ENCODE measurements at places on chromosomes 1 and 21. TPM values are rescaled to one million over a fixed set of nuclear protein-coding genes. Genes with fewer than 3 reads are reported as not detected.

LCE1F gene
- not detected for total RNA-seq

DNA sequence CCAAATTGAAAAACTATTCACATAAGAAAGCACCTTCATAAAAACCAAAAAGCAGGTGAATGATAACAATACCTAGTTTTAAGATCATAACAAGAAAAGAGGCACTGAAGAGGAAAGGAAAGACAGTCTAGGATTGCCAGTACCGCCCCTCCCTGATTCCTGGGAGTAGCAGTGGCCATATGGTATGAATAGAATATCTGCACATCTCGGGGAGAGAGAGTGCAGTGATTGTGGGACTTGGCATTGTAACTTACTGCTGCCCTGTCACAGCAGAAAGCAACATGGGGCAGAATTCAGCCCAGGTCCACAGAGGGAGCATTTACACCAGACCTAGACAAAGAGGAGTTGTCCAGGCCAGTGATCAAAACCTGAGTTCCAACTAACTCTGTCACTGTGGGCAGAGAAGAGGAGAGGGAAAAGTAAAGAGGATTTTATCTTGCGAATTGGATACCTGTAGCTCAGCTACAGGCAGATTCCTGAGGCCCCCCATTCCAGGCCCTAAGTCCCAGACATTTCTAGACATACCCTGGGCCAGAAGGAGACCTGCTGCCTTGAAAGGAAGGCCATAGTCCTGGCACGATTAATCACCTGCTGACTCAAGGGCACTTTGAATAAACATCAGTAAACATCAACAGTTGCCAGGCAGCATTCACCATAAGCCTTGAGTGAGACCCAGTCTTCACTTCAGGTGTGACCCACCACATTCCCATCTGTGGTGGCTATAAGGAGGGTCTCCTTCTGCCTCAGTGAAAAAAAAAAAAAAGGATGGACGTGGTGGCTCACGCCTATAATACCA, 397.5 kb downstream of the TGFB2 start:
- H3K27ac ChIP-seq: no peak overlapping the region
- no peaks in the 10 kb centered on the region for H3K27me3 ChIP-seq
- no peaks in the 10 kb centered on the region for H3K4me1 ChIP-seq
- no peak overlapping the region for H3K4me3 ChIP-seq
- no peak for DNase-seq

DNA sequence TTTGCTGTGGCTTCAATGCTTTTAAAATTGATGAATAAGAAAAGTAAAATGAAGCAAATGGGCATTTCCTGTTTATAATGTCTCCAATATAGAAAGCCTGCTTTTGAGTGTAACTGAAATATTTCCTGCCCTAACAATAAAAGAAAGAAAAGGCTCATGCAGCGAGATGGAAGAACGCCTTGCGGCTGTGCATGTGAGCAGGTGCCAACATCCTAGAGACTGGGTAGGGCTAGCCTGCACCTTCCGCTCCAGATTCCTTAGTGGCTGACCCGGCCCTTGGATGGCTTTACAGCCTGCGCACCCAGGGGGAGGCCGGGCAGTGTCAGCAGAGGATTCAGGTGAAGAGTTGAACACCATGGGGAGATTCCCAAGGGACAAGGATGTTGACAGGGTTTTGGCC, 21.8 kb downstream of the CNIH3 start:
- no peak overlapping the region for H3K27ac ChIP-seq
- H3K36me3 ChIP-seq: no peaks in the 10 kb centered on the region
- H3K4me1 ChIP-seq: peaks cover 9% of the 10 kb centered on the region
- no peak overlapping the region for H3K4me3 ChIP-seq
- peaks cover 2% of the 10 kb centered on the region for H3K27me3 ChIP-seq
- no peak for DNase-seq

- DNase-seq: no peak
- no peaks in the 10 kb centered on the region for H3K36me3 ChIP-seq
- no peaks in the 10 kb centered on the region for H3K27me3 ChIP-seq
- H3K4me1 ChIP-seq: peaks cover 28% of the 10 kb centered on the region
- peak overlapping the region; percentile 88 for H3K27ac ChIP-seq
These were observed 353.5 kb upstream of the B3GALT2 start for GRCh38 chr1:193539731-193540459.

DNA sequence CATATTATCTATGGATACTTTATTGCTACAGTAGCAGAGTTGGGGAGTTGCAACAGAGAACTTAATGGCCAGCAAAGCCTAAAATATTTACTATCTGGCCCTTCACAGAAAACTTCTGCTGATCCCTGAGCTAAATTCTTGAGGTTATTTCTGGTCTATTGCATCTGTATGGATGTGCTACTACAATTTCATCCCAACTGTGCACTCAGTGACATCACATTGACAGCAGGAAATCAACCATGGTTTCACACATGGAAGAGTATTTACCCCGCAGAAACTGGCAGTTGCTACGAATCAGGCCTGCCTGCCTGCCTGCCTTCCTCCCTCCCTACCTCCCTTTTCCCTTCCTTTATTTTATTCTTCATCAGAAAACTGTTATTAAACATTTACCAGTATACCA, 12.1 kb downstream of the CLCA2 start:
- DNase-seq: no peak
- no peak overlapping the region for H3K27ac ChIP-seq
- no peak overlapping the region for H3K4me3 ChIP-seq
- H3K36me3 ChIP-seq: no peaks in the 10 kb centered on the region
- no peaks in the 10 kb centered on the region for H3K4me1 ChIP-seq

- peaks cover 14% of the 10 kb centered on the region for H3K27me3 ChIP-seq
- DNase-seq: no peak
- no peaks in the 10 kb centered on the region for H3K4me1 ChIP-seq
- H3K27ac ChIP-seq: no peak overlapping the region
- H3K4me3 ChIP-seq: no peak overlapping the region
These were observed 155.8 kb upstream of the KAZN start for GRCh38 chr1:14442669-14443068.

DNA sequence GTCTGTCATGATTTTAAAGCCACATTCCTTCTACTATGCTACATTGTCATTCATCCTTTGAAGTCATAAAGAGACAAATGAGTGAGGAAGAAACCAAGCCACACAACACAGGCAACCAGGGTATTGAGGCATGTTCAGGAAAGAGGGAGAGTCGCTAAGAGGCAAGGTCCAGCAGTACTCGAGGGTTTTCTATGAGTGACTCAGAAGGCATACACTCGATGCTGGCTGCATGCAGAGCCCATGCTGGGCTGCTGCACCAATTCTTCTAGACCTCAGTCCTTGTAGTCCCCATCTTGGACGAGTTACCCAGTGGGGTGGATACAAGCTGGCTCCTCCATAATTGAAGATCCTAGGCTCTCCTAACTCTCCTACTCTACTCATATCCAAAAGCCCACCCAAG, 57.6 kb downstream of the OLFML2B start:
- no peak overlapping the region for H3K4me3 ChIP-seq
- no peak overlapping the region for H3K27ac ChIP-seq
- no peak for DNase-seq
- no peaks in the 10 kb centered on the region for H3K27me3 ChIP-seq
- peaks cover 21% of the 10 kb centered on the region for H3K4me1 ChIP-seq
- H3K36me3 ChIP-seq: peaks cover 4% of the 10 kb centered on the region
